Activated naive CD4-positive, alpha-beta T cell treated with anti-CD3 and anti-CD28 coated beads, Interleukin-2, amount 50 U/mL, for 72 hours (primary cell): ENCODE measurements at places on chromosomes 6 and 20.
A peak's percentile ranks its signal among the peaks of the same experiment; 100 is the strongest.

GRCh38 chr6:49915035-49915434 is 48.7 kb upstream of the CRISP1 start:
- DNase-seq, result no peak

- no peak for DNase-seq
Measured at GRCh38 chr6:39610221-39610620, 115.0 kb downstream of the KIF6 start.

GRCh38 chr20:58448958-58449357 is 59.9 kb downstream of the VAPB start:
- no peak for DNase-seq

- no peak for DNase-seq
Measured at GRCh38 chr20:40920291-40920690, 108.3 kb upstream of the TOP1 start.

GRCh38 chr6:135087803-135088202 is 33.2 kb upstream of the HBS1L start:
- peak; percentile 32 for DNase-seq

- no peak for DNase-seq
Measured at GRCh38 chr20:63178446-63178820, 37.5 kb downstream of the YTHDF1 start.

DNA sequence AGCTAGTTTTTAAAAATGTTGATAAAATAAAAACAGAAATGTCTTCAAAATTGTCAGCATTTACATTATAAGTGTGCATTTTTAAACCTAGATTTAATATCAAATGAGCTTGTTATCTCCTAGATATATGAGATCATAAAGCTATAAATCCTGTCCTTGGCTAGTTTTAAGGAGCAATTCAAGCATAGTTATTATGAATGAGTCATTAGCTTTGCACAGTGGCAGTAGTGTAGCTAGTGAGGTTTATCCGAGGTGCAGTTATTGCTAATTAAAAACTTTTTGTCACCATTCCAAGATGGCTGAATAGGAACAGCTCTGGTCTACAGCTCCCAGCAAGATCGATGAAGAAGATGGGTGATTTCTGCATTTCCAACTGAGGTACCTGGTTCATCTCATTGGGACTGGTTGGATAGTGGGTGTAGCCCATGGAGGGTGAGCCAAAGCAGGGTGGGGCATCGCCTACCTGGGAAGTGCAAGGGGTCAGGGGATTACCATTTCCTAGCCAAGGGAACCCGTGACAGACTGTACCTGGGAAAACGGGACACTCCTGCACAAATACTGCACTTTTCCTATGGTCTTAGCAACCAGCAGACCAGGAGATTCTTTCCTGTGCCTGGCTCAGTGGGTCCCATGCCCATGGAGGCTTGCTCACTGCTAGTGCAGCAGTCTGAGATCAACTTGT is 108.8 kb upstream of the SYNCRIP start:
- no peak for DNase-seq

DNA sequence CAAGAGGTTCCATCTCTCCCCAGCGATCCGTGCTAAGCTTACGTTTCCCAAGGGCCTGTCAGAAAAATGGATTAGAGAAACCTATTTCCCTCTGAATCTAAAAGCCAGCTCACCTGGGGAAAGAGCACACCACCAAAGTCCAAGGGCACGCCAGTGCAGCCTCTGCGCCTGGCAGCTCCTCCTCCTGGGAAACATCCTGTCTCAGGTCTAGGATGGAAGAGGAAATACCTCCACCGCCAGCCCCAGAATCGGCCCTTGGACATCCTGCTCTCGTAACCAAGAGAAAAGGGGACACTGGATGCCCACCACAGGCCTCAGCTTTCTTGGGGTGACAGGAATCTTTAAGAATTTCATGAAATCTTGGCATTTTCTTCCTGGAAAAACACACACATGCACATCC is 18.7 kb downstream of the RAMACL start:
- DNase-seq, result no peak

- DNase-seq, result no peak
Measured at GRCh38 chr6:150368762-150369161, at the start of gene IYD. IYD (plus strand) TSS chr6:150369012; CDS start chr6:150369032, 20 bp downstream.

DNA sequence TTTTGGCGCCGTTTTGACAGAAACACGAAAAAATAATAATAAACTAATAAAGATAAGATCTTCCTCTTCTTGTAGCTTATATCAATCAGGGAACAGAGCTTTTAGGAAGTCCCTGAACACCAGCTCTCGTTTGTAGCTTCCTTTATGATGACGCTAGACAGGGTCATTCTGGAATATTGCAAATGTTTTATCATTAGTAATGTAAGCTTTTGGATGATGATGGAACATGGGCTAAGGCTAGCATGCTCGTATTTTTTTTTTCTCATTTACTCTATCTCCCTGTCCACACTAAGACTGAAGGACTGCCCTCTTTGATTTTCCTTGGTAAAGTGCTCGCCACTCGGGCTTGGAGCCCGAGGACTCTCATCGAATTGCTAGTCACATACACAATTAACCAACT is 22.1 kb upstream of the POM121L2 start:
- DNase-seq, result no peak

- no peak for DNase-seq
Measured at GRCh38 chr20:56806952-56807517, 177.9 kb downstream of the TFAP2C start.

- no peak for DNase-seq
Measured at GRCh38 chr20:62223571-62223970, 3.5 kb upstream of the HRH3 start.

GRCh38 chr20:41467220-41467619 is 100.6 kb upstream of the EMILIN3 start:
- DNase-seq, result no peak

DNA sequence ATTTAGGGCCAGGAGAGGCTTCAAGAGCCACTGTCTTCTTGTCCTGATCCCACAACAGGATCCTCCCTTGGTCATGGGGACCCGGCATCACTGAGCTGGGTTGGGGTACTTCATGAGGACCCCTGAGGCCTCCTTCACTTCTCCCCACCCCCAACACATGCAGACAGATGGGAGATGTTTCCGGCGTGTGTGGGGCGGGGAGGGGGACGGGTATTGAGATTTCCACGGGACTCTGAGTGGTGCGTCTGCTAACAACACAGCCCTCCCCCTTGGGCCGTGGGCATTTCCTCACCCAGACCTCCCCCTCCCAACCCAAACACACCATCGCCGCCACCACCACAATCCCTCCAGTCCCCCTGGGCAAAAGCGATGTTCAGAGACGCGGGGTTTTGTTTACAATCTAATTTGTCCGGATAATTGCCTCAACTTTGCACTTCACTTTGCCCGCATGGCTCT is 906 bp upstream of the FOXP4 start:
- DNase-seq, result no peak

GRCh38 chr6:33279971-33280511 is 3.1 kb downstream of the B3GALT4 start:
- DNase-seq, result no peak

DNA sequence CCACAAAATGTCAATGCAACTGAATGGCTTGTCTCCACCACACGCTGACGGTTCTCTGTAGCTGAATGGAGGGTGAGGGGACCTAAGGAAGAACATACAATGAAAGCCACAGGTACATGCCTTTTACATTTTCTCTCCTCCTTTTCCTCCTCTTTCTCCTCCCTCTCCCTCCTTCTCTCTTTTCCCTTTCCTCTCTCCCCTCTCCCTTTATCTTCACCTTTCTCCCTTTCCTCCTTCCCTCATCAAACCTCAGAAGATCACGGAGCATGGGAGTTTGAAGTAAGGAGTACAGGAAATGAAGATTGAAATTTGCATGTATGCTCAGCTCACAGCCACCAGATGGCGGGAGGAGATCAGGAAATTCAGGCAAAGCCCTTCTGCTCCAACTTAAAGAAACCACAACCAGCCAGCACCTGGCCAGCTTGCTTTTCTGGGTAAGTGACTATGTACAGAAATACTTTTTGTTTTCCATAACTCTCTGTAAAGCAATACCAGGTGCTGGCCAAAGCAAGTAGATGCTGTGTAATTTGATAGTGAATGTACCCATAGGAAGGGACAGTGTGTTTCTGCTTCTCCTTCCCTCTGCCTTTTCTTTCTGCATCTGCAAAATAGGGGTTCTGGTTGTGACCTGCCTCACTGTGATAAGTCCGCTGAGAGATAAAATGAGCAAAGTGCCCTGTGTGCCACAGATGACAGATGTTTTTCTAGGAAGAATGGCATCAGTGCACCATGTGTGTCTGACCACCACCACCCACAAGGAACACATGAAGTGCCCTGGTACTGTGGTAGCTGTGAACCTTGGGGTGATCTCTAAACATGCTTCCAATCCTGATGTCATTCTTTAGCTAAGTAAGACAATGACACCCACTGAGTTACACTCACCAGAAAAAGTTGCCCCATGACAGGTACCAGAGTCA is 18.6 kb upstream of the FOXO3 start:
- no peak for DNase-seq

DNA sequence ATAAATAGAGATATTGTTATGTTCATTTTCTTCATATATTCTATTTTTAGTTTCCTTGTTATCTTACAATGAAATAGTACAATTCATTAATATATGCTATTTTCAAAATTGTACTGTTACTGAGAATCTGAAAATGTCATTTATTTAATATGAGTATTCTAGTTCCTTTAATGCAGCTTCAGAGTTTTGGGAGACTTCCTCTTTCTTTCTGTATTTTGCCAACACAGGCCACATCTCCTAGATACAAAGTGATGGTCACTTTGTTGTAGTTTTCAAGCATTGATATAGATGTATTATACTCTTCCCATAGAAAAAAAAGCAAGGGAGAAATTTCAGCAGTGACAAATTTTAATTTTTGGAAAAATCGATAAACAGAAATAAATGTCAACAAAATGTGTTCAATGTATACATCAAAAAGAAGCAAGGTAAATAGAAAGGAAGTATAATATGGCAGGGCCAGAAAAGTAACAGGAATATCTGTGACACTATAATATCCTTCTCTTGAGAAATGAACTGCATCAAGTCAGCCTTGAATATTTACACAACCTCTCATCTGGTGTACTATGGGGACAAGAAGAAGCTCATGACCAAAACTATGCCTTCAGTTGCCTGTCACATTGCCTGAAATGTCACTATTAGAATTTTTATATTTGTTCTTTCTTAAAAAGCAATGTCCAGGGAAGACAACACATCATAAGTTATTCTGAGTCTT is 396.0 kb downstream of the TBC1D32 start:
- no peak for DNase-seq

GRCh38 chr6:154500769-154501577 is 9.5 kb downstream of the CNKSR3 start:
- no peak for DNase-seq

DNA sequence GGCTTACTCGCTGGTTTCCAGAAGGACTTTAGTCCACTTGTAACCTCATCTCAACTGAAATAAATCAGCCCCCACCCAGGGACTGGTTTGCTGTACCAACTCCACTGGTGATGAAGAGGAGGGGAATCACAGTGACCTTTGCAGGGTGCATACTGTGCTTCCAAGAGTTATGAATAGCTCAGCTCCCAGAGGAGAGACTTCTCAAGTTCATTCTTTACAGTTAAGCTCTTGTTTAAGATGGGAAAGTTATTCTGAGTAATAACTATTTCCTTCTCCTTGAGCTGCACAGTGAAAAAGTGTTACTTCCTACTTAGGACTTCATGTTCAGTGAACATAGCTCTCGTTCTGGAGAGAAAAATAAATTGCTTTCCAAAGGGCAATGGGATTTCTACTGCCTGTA is 166.5 kb upstream of the ECI2 start:
- no peak for DNase-seq

GRCh38 chr6:89862698-89863097 is 31.6 kb upstream of the GJA10 start:
- DNase-seq, result no peak

- no peak for DNase-seq
Measured at GRCh38 chr6:21099338-21100314, 493.9 kb upstream of the SOX4 start.

DNA sequence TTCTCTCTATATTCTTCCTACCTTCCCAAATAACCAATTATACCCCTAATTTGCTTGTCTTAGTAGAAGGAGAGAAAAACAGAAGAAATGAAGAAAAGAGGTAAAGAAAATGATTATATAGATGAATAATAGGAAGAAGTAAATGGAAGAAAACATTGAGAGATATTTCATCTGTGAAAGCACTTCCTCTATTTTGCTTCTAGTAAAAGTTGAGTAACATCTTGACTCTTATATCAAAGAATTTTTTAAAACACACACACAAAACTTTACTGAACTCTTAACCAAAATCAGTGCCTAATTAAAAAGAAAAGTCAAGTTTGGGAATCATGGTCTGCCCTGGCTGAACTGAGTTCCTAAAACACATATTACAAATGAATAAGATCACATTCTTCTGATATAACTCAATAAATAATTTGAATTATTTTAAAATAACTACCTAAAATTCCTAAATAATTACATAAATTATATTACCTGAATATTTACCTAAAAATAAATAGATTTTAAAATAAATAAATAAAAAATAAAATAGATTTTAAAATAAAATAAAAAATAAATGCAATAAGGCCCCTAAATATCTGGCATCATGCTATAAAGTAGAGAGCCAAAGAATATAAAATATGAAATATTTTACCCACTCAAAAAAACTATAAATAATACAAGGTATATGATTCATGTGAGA is 8.8 kb downstream of the SLC17A2 start:
- DNase-seq, result no peak

- DNase-seq, result no peak
Measured at GRCh38 chr20:52923123-52923937, 48.8 kb upstream of the TSHZ2 start.

DNA sequence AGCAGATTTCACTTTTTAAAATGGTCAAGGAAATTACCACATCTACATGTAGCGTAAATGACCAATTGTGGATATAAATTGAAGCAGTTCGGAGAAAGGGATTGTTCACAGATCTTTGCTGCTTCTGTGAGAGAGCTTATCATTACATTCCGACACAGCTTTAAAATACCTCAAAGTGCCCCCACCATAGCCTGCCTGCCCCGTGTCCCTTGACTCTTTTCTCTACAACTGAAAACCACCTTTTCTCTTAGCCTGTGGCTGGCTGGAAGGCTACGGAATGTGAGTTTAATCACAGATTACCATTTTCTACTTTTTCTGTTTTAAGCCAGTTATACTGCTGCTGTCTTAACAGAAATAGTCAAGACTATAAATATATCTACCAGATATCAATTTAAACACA is 347.2 kb upstream of the MAP3K7 start:
- DNase-seq, result no peak

DNA sequence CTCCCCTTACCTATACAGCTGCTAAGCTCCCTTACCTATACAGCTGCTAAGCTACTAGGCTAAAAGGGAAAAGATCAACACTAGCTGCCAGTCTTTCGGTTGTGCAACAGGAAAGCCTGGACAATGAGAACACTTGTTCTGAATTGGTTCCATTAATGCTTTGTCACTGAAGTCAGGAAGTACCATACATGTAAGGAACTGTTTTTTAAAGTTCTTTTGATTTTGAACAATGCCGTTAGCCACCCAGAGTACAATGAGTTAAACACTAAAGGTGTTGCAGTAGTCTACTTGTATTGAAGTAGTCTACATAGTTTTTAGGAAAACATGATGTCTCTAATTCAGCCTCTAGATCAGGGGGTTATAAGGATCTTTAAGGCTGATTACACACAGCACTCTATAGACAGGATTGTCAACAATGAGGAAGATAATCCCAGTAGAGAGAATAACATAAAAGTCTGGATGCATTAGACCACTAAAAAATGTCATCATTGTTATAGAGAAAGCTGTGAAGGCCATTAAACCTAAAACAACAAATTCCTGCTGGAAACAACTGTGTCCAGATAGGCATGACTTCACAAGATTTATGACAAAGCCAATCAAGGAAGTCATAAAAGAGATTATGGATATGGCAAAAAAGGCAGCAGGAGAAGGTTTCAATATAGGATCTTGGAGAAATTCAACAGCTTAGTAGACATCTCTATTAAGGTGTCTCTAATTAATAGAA is 306.3 kb downstream of the PHF3 start:
- DNase-seq, result no peak
